ENCODE measurements at places on chromosomes 7 and 10.

DNA sequence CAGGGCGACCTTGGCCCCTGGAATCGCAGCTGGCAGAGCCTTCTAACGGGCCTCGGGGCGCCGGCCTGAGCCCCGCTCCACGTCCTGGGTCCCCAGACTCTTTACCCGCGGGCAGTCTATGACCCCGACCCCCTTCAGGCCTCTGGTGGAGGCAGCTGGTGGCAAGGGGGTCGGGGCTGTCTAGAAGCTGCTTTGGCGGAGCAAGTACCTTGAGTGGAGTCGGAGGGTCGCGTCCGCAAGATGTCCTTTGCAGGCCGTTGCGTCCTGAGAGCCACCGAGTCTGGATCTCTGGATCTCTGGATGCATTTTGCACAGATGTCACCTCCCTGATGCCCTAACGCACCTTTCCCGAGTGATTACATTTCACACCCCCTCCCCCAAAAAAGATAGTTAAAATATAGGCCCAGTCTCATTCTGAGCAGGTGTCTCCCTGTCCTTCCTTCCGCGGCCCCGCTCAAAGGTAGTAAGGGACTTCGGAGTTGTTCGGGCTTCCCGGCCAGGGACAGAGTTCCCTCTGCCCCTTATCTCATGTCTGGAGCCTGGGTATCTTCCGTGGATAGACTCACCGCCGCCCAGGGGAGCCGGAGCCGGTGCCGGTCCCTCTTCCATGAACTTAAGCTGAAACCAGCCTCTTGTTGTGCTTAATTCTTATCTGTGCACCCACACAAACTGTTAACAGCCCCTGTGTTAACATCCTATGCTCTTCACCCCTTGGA is 457 bp downstream of the ACADSB start:
- DNase-seq, result no peak

DNA sequence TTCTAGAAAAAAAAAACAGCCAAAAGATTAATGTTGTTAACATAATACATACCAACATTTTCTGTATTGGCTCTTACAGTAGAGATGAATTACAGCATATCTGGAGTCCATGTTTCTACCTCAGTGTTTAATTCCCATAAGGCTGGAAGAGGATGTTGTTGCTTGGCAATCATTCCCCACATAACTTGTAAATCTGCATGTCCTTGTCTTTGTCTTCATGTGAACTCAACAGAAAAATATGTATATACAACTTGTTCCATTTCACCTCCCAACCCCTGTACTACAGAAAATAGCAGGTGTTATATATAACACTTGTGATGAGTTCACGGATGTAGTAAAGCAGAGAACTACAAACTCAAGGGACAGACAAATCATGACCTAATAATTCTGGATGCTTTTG is 160.9 kb upstream of the SEMA3C start:
- no peak for DNase-seq

GRCh38 chr10:31304291-31304970 is 14.6 kb upstream of the ZEB1 start:
- DNase-seq, result no peak

- no peak for DNase-seq
These were observed 103.9 kb downstream of the CUBN start for GRCh38 chr10:17025444-17026295.

- no peak for DNase-seq
These were observed 196.2 kb downstream of the TAX1BP1 start for GRCh38 chr7:27936047-27936767.

Measured in ureter (tissue), 1 donor.